ENCODE measurements at places on chromosomes 2 and 18.
A peak's percentile ranks its signal among the peaks of the same experiment; 100 is the strongest.

DNA sequence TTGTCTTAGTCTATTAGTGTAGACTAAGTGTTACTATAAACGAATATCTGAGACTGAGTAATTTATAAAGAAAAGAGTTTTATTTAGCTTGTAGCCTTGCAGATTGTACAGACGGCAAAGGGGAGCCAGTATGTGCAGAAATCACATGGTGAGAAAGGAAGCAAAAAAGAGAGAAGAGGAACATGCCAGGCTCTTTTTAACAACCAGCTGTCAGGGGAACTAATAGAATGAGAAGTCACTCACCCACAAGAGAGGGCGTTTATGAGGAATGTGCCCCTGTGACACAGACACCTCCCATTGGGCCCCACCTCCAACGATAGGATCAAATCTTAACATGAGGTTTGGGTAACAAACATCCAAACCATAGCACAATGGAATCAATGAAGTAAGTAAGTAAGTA, 20.6 kb upstream of the ZNF804A start:
- DNase-seq = no peak

DNA sequence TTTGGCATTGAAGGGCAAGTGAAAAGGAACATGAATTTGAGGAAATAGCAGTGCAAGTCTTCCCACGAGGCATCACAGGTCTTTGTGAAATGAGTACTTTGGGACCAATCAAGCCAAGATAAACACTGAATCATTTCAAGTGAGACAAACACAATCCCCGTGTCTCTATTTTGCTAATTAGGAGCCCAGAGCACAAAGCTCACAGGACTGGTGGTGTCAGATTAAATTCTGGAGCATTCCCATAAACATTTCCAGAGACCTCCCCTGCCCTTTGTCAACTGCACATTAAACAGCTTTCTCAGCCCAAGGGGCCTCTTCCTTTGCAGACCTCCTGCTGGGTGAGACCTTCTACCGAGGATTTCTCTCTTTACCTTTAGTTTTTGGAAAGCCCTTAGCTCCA, 50.7 kb downstream of the DAPL1 start:
- DNase-seq = no peak

DNA sequence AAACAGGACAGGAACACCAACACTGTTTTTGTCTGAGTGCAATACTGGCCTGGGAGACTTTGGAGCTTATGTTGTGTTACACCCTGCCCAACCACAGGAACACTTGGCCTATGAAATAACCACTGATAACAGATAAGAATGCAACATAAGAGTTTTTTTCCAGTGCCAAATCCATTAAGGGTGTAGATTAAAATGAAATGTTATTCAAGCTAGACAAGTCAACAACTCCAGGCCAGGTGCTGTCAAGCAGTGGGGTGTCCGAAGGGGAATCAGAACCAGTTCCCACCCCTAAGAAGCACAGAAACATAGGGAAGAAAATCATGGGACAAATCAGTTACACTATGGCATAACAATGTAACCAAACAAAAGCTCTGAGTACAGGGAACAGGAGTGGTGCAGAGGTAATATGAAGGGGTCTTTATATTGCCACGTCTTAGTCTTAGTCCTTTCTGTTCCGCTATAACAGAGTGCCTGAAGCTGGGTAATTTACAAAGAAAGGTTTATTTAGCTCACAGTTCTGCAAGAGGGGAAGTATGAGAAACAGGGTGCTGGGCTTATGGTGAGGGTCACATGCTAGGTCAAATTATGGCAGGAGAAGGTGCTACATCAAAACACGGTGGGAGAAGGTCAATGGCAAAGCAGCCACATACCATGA, 3.8 kb downstream of the AFG3L2 start:
- DNase-seq = no peak

GRCh38 chr2:170391018-170391417, 213.1 kb downstream of the MYO3B start:
- DNase-seq = no peak

- no peak for DNase-seq
Observed at GRCh38 chr18:22322243-22322691, 95.4 kb downstream of the CTAGE1 start.

DNA sequence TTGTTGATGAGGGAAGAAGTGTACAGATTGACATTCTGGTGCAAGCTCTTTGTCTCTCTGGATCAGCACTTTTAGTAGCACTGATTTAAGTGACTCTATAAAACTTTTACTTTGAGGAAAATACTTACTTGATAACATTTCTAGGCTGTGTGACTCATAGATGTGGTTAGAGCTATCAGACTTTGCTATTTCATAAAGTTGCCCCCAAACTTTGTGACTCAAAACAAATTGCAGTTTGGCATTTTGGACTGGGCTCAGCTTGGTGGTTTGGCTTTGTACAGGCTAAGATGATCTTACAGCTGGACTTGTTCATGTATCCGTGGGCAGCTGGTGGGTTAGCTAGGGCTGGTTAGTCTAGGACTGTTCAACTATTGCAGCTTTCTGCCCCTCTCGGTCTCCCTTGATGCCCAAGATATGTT, 42.1 kb upstream of the GLS start:
- peak; percentile 47 for DNase-seq

DNA sequence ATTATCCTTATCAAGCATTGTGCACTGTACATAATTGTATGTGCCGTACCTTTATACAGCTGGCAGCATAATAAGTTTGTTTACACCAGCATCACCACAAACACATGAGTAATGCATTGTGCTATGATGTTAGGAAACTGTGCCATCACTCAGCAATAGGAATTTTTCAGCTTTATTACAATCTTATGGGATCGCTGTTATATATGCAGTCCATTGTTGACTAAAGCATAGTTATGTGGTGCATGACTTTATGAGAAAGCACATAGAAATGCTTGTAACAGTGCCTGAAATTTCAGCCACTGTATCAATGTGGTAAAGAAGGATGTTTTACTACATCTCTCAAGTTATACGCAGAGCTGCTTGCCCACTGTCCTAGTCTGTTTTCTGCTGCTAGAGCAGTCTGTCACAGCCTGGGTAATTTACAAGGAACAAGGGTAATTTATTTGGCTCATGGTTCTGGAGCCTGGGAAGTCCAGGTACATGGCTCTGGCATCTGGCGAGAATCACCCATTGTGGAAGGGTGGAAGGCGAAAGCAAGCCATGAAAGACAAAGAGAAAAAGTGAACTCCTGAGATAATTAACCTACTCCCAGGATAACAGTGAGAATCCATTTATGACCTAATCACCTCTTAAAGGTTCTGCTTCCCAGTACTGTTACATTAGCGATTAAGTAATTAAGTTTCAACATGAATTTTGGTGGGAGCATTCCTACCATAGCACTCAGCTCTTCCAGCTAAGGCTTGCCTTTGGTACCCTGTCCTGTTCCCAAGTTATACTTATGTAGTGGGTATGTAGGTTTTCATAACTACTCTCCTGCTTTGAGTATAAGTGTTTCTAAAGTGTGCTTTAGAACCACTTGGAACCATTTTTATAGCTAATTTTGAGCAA, 4.6 kb downstream of the MAP3K20 start:
- DNase-seq = no peak

GRCh38 chr2:191526091-191526490, 151.8 kb upstream of the NABP1 start:
- DNase-seq = no peak

- no peak for DNase-seq
Observed at GRCh38 chr2:16718576-16719484, 53.2 kb upstream of the CYRIA start.

DNA sequence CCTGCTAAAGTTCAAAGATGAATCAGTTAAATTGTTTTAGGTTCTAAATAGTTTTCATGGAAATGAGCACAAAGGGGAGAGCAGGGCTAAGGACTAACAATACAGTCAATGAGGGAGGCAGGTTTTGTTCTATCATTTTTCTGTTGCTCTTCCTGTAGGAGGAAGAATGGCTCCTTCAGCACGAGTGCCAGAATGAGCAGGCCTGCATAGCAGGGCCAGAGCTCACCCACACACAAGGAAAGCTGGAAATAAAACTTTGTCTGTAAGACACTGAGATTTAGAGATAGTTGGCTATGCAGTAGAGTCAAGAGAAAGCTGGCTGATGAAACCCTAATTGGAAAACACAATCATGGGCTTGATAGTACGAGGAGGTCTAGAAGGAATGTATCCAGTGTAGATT, 313.3 kb downstream of the MBD2 start:
- DNase-seq = no peak

GRCh38 chr2:150478200-150478974, 9.1 kb downstream of the RND3 start:
- DNase-seq = no peak

- DNase-seq = no peak
Observed at GRCh38 chr2:121129692-121130091, 155.3 kb downstream of the TFCP2L1 start.

- no peak for DNase-seq
Observed at GRCh38 chr2:36824273-36824672, 127.8 kb downstream of the VIT start.
